ENCODE measurements at places on chromosomes 12 and 14.

DNA sequence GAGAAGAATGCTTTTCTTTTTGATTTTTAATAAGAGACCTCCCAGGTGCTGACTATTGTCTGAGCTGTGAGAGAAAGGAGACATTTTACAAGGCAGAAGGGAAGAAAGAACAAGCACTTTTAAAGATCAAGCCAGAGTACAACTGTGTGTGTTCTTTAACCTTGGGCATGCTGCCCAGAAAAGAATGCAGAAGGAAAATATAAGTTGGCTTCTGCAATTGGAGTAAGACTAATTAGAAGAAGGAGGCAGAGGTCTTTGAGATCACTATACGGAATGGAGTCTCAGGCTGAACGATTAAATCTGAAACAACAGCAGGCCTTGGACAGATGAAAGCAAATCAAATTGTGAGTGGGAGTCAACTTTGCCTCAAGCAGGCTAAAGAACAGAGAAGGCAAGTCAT lies 230.5 kb downstream of the ATP23 start:
- H3K4me1 ChIP-seq, result no peaks in the 10 kb centered on the region
- H3K4me3 ChIP-seq, result no peak overlapping the region
- H3K36me3 ChIP-seq, result no peaks in the 10 kb centered on the region
- no peaks in the 10 kb centered on the region for H3K27me3 ChIP-seq
- DNase-seq, result no peak

- H3K4me1 ChIP-seq, result no peaks in the 10 kb centered on the region
- no peak overlapping the region for H3K27ac ChIP-seq
- H3K27me3 ChIP-seq, result no peaks in the 10 kb centered on the region
- H3K36me3 ChIP-seq, result no peaks in the 10 kb centered on the region
Measured at GRCh38 chr14:104999361-104999760, 13.8 kb downstream of the CLBA1 start.

- no peak overlapping the region for H3K4me3 ChIP-seq
- no peaks in the 10 kb centered on the region for H3K36me3 ChIP-seq
- H3K4me1 ChIP-seq, result no peaks in the 10 kb centered on the region
- DNase-seq, result no peak
Measured at GRCh38 chr14:100019156-100019744, 46.0 kb upstream of the EVL start.

GRCh38 chr12:46430340-46430948 lies 57.9 kb upstream of the SLC38A2 start:
- H3K36me3 ChIP-seq, result no peaks in the 10 kb centered on the region
- H3K27me3 ChIP-seq, result no peaks in the 10 kb centered on the region
- DNase-seq, result peak; percentile 5
- H3K4me1 ChIP-seq, result no peaks in the 10 kb centered on the region
- H3K4me3 ChIP-seq, result no peak overlapping the region

DNA sequence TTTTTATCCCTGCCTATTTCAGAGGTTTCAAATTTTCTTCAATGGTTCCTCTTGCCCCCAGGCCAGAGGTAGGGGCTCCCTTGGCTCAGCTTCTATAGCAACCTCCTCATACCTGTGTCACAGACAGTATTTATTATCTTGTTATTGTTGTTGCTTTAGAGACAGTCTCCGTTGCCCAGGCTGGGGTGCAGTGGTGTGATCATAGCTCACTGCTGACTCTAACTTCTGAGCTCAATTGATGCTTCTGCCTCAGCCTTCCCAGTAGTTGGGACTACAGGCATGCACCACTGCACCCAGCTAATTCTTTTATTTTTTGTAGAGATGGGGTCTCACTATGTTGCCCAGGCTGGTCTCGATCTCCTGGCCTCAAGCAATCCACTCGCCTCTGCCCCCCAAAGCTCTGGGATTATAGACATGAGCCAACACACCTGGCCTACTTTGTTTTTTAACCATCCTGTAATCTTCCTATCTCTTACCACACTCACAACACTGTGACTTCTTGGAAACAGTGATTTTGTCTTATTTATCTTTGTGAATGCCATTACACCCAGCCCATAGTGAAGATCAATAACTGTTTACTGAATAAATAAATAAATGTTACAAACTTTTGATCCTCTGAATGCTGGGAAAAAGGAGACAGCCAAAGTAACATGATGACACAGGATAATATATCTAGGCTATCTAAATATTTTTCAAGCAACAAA lies 95.9 kb downstream of the PHLDA1 start:
- no peaks in the 10 kb centered on the region for H3K4me1 ChIP-seq
- no peaks in the 10 kb centered on the region for H3K27me3 ChIP-seq
- DNase-seq, result no peak
- no peak overlapping the region for H3K4me3 ChIP-seq
- H3K36me3 ChIP-seq, result no peaks in the 10 kb centered on the region
- no peak overlapping the region for H3K27ac ChIP-seq

DNA sequence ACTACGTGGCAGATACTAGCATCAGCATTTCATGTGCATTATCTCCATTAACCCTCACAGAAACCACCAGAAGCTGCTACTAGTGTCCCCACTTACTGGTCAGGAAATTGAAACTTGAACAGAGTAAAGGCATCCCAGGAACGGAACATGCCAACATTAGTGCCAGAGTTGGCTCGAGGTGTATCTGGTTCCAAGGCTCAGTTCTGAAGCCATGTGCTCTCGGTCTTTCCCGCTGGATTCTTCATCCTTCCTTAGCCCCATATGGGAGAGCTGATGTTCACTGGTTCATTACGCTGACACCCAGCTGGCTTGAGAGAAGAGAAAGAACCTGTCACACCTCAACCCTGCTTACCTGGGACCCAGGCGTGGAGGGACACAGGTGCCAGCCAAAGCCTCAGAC lies 91.5 kb downstream of the TBX5 start:
- no peaks in the 10 kb centered on the region for H3K36me3 ChIP-seq
- no peak overlapping the region for H3K27ac ChIP-seq
- no peaks in the 10 kb centered on the region for H3K27me3 ChIP-seq
- H3K4me1 ChIP-seq, result no peaks in the 10 kb centered on the region
- no peak overlapping the region for H3K4me3 ChIP-seq

DNA sequence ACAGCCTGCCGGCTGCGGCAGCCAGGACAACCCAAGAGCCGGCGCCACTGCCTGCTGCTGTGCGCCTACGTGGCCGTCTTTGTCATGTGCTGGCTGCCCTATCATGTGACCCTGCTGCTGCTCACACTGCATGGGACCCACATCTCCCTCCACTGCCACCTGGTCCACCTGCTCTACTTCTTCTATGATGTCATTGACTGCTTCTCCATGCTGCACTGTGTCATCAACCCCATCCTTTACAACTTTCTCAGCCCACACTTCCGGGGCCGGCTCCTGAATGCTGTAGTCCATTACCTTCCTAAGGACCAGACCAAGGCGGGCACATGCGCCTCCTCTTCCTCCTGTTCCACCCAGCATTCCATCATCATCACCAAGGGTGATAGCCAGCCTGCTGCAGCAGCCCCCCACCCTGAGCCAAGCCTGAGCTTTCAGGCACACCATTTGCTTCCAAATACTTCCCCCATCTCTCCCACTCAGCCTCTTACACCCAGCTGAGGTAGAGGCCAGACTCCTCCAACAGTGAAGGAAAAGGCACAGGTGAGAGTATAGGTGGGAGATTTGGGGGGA lies 10.3 kb downstream of the ZBTB39 start:
- no peak for DNase-seq
- no peak overlapping the region for H3K27ac ChIP-seq
- no peak overlapping the region for H3K4me3 ChIP-seq
- H3K27me3 ChIP-seq, result no peaks in the 10 kb centered on the region

GRCh38 chr12:29306266-29306665 lies 74.7 kb downstream of the ERGIC2 start:
- no peak overlapping the region for H3K27ac ChIP-seq
- no peaks in the 10 kb centered on the region for H3K27me3 ChIP-seq

GRCh38 chr14:86852530-86852929 lies 1140.5 kb downstream of the GALC start:
- no peak overlapping the region for H3K4me3 ChIP-seq
- no peak for DNase-seq
- no peaks in the 10 kb centered on the region for H3K27me3 ChIP-seq
- no peaks in the 10 kb centered on the region for H3K4me1 ChIP-seq
- no peak overlapping the region for H3K27ac ChIP-seq
- no peaks in the 10 kb centered on the region for H3K36me3 ChIP-seq

GRCh38 chr12:25723921-25724491 lies 170.9 kb upstream of the LMNTD1 start:
- H3K36me3 ChIP-seq, result no peaks in the 10 kb centered on the region
- no peaks in the 10 kb centered on the region for H3K4me1 ChIP-seq
- no peak overlapping the region for H3K27ac ChIP-seq
- DNase-seq, result no peak
- H3K27me3 ChIP-seq, result no peaks in the 10 kb centered on the region
- no peak overlapping the region for H3K4me3 ChIP-seq

DNA sequence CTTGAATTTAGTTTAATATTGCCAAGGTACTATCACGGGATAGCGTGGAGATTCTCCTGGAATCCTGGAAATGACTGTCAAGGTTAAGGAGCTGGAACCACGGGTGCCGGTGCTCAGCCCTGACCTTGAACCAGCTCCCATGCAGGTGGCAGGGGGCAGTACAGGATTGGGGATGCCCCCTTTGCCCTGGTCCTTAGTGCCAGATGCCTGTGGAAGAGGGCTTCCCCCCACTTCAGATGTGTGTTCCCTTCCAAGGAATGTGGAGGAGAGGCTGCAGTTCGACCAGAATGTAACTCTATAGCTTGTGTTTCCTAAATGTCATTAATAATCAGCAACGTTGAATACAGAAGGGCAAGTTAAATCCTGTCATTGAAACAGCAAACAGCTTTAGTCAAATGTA lies 258.9 kb downstream of the VRK1 start:
- DNase-seq, result no peak
- H3K27ac ChIP-seq, result no peak overlapping the region
- H3K27me3 ChIP-seq, result no peaks in the 10 kb centered on the region
- H3K36me3 ChIP-seq, result no peaks in the 10 kb centered on the region

DNA sequence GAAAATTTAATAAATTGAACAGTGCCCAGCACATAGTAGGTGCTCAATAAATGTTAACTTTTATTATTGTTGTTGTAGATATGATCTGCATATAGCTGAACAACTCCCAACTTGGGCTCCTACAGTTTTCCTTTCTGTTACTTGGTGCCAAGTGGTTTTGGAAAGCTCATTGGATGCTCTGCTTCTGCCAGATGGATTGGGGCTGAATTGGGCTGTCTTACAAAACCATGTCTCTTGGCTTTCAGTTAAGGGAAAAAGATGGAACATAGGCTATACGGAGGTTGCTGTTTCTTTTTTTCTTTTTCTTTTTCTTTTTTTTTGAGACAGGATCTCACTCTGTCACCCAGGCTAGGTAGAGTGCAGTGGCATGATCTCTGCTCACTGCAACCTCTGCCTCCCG lies 140.7 kb upstream of the PWP1 start:
- no peaks in the 10 kb centered on the region for H3K27me3 ChIP-seq
- no peak for DNase-seq
- no peaks in the 10 kb centered on the region for H3K36me3 ChIP-seq
- H3K4me3 ChIP-seq, result no peak overlapping the region
- no peaks in the 10 kb centered on the region for H3K4me1 ChIP-seq

DNA sequence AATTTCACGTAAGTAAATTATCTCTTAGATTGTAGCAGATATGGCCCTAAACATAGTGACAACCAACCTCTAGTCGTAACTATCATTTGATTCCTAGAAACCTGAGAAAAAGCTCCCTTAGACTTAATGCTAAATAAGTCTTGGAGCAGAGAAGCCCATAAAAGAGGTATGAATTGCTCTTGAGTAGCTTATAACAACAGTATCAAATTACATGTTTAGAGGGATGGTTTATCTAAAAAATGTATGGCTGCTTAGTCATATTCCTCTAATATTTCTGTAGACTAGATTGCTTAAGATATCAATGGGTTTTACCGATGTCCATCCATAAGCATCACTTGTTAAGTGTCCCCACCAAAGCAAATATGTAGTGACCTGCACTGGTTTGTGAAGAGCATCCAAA lies 259.7 kb downstream of the NELL2 start:
- DNase-seq, result no peak
- no peaks in the 10 kb centered on the region for H3K4me1 ChIP-seq
- no peaks in the 10 kb centered on the region for H3K36me3 ChIP-seq
- no peak overlapping the region for H3K27ac ChIP-seq

DNA sequence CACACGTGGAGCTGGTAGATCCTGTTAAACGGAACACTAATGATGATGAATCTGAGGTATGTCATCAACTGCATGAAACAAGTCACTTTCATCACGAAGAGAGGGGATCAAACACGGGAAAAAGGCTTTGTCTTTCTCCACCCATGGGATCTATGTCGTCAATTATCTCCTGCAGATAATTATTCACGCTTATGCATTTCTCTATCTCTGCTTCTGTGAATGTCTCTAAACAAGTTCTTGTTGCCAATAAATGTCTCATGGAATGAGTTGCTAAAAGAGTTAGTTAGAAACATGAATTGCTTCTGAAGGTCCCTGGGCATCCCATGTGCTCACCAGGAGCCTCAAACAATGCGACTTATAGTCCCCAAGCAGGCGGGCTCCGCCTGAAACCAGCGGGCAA lies 1228.2 kb upstream of the TMEM132C start:
- no peaks in the 10 kb centered on the region for H3K4me1 ChIP-seq
- DNase-seq, result no peak
- H3K36me3 ChIP-seq, result no peaks in the 10 kb centered on the region
- H3K27ac ChIP-seq, result no peak overlapping the region
- H3K4me3 ChIP-seq, result no peak overlapping the region

- no peak for DNase-seq
- H3K36me3 ChIP-seq, result no peaks in the 10 kb centered on the region
Measured at GRCh38 chr12:64621257-64621942, 11.1 kb downstream of the RASSF3 start.

DNA sequence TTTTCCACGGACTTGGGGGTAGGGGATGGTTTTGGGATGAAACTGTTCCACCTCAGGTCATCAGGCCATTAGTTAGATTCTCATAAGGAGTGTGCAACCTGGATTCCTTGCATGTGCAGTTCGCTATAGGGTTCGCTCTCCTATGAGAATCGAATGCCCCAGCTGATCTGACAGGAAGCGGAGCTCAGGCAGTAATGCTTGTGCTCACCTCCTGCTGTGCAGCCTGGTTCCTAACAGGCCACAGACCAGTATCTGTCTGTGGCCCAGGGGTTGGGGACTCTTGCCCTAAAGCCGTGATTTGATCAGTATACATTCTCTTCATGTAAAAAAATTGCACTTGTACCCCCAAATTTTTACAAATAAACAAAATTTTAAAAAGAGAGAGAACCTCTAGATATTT lies 219.4 kb upstream of the CPNE8 start:
- H3K36me3 ChIP-seq, result no peaks in the 10 kb centered on the region
- no peak for DNase-seq
- H3K4me3 ChIP-seq, result no peak overlapping the region
- no peak overlapping the region for H3K27ac ChIP-seq
- H3K4me1 ChIP-seq, result no peaks in the 10 kb centered on the region

- H3K27ac ChIP-seq, result no peak overlapping the region
- no peaks in the 10 kb centered on the region for H3K36me3 ChIP-seq
- H3K27me3 ChIP-seq, result no peaks in the 10 kb centered on the region
- DNase-seq, result no peak
Measured at GRCh38 chr12:19763488-19763887, 324.2 kb downstream of the AEBP2 start.

Measured in naive thymus-derived CD4-positive, alpha-beta T cell (primary cell).